ENCODE measurements at places on chromosomes 6 and 20. TPM values are rescaled to one million over a fixed set of nuclear protein-coding genes. Genes with fewer than 3 reads are reported as not detected.

GRCh38 chr20:31764641-31765305 is 25.7 kb downstream of the TPX2 start:
- DNase-seq = no peak

DNA sequence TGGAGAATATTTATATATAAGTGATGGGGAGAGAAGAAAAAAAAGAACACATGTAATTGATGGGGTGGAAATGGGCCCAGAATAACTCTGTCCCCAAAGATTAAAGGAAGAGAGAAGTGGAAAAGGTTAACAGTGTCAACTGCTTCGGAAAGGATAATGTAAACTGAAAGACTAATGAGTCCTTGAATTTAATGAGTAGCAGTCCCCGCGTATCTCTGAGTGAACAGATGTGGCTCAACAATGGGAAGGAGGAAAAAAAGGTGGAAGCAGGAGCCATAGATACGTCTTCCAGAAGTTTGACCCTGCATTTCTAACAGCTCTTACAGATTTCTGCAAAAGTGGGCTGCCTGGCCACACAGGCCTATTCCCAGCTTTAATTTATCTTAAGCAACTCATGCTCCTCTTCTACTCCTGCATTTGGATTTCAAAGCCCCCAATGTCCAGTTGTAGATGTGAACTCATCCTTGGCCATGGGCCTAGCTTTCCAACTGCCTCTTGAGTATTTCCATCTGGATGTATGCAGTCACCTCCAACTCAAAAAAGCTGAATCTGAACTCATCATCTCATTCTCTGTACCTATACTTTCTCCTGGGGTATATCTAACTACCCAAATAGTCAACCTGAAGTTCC is 61.3 kb downstream of the DST start:
- DNase-seq = no peak

GRCh38 chr20:60591172-60591799 is 633.1 kb downstream of the CDH26 start:
- no peak for DNase-seq

- no peak for DNase-seq
Measured at GRCh38 chr6:36352477-36353157, 15.9 kb upstream of the BNIP5 start.

DNA sequence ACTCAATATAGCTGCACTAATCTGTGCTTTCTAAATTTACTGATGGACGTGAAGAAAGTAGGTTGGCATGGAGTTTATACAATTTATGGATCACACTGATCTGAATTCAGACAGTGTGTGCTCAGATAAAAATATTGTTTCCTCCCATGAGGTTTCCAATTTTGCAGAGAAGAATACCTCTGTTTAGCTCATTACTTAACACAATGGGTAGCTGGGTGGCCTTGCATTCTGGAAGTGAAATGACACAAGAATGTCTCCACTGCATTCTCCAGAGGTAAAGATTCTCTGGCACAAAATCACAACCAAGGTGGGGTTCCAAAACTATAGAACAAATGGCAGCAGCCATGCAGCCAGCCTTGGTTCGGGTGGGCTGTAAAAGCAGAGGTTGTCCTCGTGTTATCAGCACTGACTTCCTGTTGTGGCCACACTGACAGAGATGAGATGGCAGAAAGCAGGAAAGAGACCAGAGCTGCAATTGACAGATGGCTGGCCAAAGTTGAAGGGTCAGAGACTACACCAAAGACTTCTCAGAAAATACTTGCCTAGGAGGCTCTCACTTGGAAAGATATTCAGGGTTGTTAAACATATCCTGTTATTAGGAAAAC is 50.2 kb downstream of the HDAC2 start:
- no peak for DNase-seq

DNA sequence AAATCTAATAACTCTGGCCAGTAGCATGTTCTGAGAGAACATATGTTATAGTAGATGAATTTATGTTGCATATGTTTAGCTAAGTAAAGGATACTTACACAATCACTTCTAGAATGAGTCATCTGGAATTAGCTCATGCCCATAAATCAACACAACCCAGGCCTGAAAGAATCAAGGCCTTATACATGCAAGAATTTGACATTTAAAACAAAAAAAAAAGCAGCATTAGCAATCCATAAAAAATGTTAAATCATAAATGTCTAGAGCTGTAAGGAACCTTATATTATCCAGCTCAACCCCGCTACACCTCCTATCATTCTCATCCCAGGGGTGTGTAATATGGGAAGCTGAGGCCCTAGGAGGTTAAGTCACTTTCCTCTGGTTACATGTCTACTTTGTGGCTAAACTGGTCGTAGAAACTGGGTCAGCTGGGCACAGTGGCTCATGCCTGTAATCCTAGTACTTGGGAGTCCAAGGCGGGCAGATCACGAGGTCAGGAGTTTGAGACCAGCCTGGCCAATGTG is 105.2 kb upstream of the CARMIL1 start:
- DNase-seq = peak; percentile 85

GRCh38 chr6:71268735-71269437 is 19.7 kb upstream of the OGFRL1 start:
- no peak for DNase-seq

GRCh38 chr6:125963817-125964216 is 7.2 kb downstream of the HINT3 start:
- no peak for DNase-seq

GRCh38 chr20:25129428-25129827 is 47.5 kb upstream of the VSX1 start:
- no peak for DNase-seq

DNA sequence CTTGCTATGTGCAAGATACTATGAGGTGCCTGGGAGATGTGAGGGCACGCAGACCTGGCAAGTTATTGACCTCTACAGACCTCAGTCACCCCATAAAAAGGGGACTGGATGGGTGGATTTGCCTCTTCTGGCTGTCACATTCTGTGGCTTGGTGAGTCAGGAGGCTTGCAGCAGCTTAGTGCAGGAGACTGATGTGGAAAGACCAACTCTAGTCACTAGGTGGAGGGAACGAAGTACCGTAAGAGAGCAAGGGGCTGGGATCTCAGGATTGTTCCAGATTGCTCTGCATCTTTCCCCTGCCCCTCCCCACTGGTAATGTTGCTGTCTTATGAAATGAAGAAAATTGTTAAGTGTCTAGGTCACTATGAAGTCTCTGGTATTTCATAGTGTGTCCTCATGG is 3.3 kb downstream of the MAPRE1 start:
- peak; percentile 21 for DNase-seq

DNA sequence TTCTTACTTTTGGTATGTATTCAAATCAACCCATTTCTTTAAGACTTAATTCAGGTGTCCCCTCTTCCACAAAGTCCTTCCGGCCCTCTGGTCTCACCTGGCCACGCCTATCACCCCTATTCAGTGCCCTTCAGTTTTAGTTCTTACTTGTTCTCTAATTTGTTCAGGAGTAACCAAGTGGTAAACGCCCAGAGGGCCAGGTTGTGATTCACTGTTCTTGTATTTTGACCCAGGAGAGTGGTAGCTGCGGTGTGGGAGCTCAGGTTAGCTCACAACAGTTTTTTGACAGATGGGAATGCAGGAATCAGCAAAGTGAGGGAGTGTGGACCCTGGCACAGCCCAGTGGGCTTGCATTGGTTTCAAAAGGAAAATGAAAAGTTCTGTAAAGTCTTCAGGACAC is 81.7 kb upstream of the RIPOR2 start:
- DNase-seq = no peak

GRCh38 chr6:36735110-36736071 is 37.8 kb downstream of the RAB44 start:
- peak; percentile 82 for DNase-seq

DNA sequence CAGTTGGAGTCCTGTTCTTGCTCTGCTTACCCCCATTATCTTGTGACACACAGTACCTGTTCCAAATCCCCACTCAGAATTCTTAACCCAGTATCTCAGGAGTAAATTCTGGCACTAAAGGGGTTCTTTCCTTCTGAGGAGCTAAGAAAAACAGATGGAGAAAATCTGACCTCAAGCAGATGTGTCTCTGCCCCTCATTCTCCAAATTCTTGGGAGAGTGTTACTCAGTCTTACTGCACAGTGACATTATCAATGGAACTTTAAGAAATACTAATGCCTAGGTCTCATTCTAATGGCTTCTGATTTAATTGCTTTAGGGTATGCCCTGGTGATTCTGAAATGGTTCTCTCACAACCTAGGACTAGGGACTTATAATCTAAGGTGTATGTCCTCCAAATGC is 40.6 kb upstream of the PTPRK start:
- DNase-seq = no peak

DNA sequence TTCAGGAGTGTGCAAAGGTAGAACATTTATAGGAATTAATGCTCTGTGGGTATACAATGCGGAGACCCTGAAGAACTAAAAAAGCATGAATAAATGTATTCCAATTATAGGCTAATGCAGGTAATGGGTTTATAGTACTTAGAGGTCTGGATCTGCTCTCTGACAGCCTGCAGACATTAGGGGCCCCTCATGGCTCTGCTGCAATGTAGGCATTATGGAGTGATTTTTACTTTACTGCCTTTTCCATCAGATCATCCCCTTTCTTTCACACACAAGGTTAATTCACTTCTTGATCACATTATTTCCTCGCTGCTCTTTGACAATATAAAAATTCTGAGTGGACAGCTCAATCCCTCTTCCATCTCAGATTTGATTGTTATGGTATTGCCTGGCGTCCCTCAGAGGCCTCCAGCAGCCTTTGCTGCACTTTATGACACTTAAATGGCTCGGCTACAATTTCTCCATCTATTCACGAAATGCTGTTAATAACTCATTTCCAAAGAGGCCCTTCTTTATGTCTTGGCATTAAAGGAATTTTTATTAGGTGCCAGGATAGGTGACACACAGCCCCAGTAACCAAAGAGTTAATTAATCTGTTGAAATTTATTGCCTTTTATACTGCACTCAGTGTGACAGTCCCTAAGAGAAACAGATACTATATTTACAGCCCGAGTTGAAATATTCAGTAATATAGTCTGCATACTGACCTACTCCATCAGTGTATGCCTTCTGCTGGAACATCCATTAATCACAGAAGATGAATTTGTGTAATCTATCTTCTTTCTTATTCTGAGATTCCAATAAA is 33.4 kb upstream of the SLC35B3 start:
- DNase-seq = no peak

DNA sequence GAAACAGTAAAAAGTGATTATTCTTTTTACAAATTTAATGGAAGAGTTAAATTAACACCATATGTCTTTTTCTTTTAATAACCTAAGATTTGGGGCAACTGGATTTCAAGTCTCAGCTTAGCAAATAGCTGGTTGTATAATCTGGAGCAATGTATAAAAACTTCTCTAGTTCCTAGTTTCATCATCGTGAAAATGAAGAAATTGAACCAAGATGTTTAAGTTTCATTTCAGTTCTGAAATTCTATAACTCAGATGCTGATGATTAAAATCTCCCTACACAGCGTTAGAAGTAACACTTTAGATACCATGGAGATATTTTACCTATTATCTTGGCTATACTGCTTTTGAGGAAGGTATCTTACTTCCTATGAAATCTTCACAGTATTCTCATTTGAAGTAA is 252.0 kb downstream of the KIF16B start:
- no peak for DNase-seq

- peak; percentile 60 for DNase-seq
Measured at GRCh38 chr6:48835421-48835958, 627.6 kb downstream of the MMUT start.

GRCh38 chr6:33799454-33800113 is 4.2 kb downstream of the MLN start:
- no peak for DNase-seq

GRCh38 chr6:8852332-8852731 is 417.0 kb upstream of the SLC35B3 start:
- no peak for DNase-seq

- DNase-seq = no peak
Measured at GRCh38 chr20:57756213-57756612, 46.4 kb upstream of the PMEPA1 start.

- DNase-seq = no peak
Measured at GRCh38 chr6:76835293-76835692, 628.0 kb downstream of the HTR1B start.

GRCh38 chr6:49733680-49734079 is 10.5 kb downstream of the CRISP3 start:
- no peak for DNase-seq

DNA sequence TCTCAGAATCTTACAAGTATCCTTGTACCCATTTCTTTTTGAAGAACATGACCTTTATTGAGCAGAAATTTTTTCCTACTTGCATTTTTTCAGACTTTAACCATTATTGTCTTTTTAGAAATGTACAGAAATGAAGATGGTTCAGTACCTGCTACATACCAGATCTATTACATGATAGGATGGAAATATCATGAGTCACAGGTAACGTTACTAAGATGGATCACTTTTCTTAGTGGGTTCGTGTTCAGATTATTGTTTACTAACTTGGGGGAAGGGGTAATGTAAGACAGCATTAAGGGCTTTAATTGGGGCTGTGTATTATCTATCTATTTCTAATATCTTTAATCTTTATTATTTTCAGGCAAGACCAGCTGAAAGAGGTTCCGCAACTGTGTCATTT is 31.9 kb downstream of the NDUFAF5 start:
- DNase-seq = no peak

DNA sequence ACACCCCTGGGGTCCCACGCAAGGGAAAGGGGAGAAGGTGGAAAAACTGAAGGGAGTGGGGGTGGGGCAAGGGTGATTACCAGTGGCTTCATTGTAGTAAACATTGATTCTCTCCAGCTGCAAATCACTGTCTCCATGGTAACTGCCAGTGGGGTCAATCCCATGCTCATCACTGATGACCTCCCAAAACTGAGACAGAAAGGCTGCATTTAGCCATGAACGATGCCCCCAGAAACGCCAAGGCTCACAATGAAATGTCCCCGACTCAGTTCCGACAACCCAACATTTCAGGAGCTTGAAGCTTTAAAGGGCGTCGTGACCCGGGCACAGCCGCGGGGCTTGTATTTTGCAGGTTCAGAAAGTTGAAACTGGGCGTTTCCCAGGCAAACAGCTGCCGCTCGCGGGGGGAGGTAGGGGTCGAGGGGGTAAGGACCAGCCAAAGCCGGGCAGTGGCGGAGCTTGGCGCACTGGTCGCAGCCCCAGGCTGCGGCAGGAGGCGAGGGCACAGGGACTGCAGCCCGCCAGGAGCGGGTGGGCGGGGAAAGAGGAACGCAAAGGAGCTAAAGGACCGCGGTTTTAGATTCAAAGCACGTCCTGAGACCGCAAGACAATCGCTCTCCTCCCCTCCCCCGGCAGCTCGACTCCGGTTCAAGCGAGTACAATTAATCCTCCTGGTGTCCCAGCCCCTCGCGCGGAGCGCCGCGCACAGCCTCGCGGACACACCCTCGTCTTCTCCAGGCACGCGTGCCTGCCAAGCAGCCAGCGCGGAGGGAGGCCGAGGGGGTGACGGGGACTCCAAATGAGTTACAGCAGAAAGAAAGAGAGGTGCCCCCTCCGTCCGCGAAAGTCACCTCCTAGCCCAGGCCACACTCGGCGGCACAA is 731 bp downstream of the TUBB2B start:
- DNase-seq = peak; percentile 24

Gene TFAP2D
- not detected for total RNA-seq

Gene TRAPPC3L
- total RNA-seq = 0.17 TPM

Gene UBE3D
- 5.8 TPM for total RNA-seq

Gene HLA-DMB
- 2.9 TPM for total RNA-seq

Gene TRIM15
- total RNA-seq = not detected

Gene MUC22
- not detected for total RNA-seq

Gene NT5E
- total RNA-seq = 96.7 TPM

Gene C20orf144
- not detected for total RNA-seq
